NCI-H1105 (cell line): ENCODE measurements at places on chromosomes 1 and 21.

DNA sequence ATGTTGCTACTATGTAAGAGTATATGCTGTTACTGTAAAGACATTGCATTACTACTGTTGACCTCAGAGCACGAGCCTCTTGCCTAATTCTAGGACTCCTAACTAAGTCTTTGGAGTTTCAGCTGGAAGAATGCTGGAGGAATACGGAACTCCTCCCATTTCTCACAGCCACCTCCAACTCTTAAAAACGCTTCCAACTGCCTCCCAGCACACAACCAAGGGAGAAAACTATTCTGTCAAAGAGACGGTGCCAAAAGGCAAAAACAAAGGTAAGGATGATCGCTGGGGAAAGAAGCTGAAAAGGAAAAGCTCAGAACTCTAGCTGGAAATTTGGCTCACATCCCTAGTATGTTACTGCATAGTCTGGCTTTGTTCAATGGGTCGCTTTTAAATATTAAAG, at the start of gene FMO2:
FMO2 (plus strand) TSS at position 210 of the 400 bp plus-strand sequence. CDS start 414 bp downstream, outside the sequence.
- no peak for DNase-seq

DNA sequence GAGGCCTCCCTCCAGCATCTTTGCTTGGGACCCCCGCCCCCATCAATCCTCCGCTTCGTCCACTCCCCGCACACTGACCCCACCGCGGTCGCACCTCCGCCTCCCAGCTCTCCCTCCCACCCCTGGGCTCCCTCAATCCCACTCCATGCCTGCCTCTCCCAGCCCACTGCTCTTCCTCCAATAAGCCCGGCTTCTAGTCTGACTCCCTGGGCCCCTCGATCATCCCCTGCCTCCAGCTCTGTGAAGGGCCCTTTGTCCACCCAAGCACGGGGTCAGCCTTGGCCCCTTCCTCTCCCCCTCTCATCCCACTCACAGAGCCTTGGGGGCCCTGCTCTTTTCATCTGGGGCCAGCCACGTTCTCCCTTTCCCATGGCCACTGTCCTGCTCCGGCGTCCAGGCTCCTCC, 1.5 kb upstream of the TMEM200B start:
- DNase-seq = no peak

DNA sequence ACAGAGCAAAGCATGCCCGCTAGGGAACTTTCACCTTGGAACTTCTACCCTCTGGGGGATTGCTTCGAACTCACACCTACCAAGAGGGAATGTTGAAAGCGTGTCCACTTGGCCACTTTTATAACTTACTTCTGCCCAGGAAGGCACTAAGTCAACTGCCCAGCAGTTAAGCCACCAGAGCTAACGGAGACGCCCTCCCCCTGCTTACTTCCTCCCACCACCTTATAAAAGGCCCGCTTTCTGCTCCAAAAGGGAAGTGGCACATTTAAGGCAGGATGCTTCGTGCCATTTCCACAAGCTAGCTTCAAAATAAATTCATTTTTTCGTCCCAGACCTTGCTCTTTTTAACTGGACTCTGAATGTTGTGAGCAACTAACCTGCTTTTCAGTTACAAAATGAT, 3.2 kb upstream of the AK2 start:
- no peak for DNase-seq

DNA sequence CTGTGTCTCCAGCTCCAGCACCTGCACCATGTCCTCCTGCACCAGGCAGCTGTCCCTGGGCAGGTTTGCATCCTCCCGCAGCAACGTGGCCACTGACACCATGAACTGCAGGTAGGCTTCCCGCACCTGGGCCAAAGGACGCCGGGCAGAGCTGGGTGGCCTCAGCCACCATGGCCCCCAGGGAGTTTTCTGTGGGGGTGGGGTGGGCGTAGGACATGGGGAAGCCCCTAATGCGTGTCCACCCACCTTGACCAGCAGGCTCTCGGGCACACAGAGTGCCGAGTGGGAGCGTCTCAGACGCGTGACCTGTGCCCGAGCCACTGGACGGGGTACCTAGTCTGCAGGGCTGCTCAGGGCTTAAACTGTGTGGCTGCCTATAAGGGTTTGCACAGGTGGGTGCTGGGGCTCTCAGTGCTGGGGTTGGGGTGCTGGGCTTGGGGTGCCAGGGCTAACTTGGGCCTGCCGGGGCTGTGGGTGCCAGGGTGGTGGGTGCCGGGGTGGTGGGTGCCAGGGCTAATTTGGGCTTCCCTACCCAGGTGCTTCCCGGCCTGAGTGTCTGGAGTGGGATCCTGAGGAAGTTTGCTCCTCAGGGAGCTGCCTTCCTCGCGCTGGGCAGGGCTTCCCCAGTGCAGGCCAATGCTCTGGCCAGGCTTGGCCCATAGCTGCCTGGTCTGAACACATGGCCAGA, 17.7 kb downstream of the PRXL2B start:
- no peak for DNase-seq

DNA sequence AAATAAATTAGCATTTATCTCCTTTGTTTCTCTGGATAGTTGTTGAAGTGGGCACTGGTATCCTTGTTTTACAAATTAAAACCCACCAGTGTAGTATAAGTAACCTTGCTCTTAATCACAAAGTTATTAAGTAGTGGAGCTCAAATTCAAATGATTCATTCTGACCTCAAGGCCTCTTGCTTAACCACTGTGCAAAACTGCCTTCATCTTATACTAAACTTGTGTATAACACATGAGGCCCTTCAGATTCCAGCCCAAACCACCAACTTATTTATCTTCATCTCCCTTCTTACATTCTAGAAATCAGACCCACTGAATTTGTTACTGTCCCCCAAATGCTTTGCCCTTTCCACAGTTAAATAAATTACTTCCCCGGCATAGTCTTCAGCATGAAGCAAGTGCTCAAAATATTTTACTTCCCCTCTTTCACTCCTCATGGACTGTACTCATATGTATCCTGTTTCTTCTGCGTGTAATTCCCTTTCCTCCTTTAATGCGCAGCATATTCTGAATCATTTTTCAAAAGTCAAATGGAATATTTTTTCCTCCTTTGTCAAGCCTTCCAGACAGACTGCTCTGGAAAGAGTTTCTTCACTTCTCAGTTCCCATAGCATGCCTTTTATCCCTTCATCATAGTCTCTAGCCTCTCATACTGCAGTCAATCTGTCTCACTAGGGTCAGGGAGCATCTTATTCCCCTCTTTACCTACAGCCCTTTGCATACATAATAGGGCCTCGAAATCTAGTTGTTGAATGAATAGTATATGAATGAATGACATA, 19.0 kb upstream of the DNASE2B start:
- no peak for DNase-seq

- no peak for DNase-seq
Measured at GRCh38 chr21:45202889-45203288, 84.8 kb downstream of the POFUT2 start.

DNA sequence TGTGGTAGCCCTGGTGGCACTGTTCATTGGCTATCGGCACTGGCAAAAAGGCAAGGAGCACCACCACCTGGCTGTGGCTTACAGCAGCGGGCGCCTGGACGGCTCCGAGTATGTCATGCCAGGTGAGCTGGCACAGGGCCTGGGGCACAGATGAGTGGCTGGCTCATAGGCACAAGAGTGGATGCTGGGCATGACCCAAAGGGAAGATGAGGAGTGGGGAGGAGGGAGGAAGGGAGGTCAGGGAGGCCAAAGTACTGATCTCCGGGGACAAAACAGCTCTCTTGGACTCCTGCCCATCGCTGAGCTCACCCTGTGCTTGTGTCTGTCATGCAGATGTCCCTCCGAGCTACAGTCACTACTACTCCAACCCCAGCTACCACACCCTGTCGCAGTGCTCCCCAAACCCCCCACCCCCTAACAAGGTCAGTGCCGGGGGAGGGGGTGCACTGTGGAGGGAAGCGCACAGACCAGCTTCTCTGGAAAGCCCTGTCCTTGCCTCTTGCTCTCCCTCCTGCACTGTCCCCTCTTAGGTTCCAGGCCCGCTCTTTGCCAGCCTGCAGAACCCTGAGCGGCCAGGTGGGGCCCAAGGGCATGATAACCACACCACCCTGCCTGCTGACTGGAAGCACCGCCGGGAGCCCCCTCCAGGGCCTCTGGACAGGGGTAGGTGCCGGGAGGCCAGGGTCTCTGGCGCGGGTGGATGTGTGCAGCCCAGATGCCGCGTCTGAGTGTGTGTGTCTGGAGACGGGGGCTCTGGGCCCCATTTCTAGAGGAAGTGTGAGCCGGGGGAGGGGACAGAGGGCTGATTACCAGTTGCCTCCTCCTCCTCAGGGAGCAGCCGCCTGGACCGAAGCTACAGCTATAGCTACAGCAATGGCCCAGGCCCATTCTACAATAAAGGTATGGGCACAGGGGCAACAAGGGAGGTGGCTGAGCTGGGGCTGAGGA, 7.3 kb upstream of the LRRC71 start:
- peak; percentile 87 for DNase-seq

DNA sequence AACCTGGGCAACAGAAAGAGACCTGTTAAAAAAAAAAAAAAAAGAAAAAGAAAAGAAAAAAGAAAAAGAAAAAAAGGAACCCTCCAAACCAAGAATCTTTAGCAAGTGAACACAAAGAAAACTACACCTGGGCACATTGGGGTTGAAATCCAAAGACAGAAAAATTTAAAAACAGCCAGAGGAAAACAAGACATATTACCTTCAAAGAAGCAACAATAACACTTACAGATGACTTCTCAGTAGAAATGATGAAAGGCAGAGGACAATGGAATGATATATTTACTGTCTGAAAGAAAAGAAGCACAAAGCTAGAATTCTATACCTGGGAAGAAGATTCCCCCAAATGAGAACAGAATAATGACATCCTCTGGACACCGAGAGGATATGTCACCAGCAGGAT, 2.7 kb upstream of the KRTAP10-1 start:
- no peak for DNase-seq

- DNase-seq = no peak
Measured at GRCh38 chr1:210616356-210616755, 287.7 kb downstream of the HHAT start.

- no peak for DNase-seq
Measured at GRCh38 chr1:204031098-204031710, 41.7 kb upstream of the SOX13 start.

DNA sequence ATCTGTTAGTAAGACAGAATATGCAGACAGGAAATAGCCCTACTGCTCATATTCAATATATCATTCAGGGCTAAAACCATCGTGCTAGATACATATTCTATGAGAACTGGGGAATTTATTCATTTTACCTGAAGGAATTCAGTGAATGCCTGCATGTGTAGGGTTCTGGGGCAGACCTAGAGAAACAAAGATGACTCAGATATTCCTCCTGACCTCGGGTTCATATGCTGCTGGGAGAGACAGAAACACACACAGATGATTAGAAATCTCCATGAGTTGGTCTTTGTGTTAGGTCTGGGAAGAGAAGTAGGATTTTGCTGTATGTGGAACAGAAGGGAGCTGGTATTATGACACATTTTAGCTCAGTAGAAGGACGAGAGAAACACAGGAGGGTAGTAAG, 176.5 kb upstream of the ST6GALNAC5 start:
- DNase-seq = no peak

- DNase-seq = no peak
Measured at GRCh38 chr21:14685568-14685967, 139.5 kb upstream of the SAMSN1 start.

GRCh38 chr21:34974162-34974981, 74.7 kb downstream of the RUNX1 start:
- no peak for DNase-seq

DNA sequence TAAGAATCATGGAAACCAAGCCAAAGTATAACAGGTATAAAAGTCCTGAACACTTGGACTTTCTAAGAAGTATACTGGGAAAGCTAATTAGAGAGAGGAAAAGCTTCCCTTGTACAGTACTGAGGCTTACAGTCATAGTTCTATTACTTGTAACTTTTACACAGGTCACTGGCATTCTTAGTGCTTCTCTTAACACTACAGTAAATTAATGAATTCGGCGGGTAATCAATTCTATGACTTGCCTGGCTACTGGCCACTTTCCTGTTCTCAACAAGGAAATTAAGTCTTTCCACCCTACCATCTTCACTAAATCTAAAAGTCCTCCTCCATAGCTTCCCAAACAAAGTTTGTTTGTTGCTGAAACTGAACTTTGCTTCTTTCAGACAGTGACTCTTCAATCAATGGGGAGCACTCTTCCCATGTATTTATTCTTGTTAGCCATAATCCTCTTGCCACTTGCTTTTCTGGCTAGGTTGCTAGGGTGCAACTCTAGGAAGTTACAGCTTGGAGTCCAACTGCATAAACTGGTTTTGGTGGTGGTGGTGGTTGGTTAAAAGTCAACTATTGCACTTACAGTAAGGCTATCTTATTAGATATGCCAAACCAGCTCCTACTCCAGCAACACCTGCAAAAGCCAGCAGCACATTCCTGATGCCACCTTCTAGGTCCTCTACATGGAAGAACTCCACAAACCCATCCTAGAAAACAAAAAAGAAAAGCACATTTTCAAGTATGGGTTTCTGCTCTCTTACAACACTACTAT, 2.4 kb downstream of the MCL1 start:
- DNase-seq = no peak

DNA sequence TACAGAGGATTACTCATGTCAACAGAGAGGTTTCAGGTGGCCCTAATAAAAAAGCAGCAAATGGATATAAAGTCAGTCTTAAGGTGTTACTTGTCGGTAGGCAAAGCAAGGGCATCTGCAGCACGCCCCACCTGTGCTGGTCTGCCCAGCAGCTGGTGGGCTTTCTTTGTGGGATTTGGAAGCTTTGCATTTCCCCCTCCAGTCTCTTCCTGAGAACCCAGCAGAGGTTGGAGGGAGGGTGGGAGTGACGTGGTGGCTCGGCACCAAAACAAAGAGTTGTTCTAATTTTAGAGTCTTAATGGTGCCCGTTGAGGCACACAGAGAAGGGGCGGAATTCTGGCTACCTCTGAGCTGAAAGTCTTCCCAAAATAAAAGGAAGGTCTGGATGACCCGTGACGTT, 4.8 kb upstream of the PCBP3 start:
- DNase-seq = no peak

DNA sequence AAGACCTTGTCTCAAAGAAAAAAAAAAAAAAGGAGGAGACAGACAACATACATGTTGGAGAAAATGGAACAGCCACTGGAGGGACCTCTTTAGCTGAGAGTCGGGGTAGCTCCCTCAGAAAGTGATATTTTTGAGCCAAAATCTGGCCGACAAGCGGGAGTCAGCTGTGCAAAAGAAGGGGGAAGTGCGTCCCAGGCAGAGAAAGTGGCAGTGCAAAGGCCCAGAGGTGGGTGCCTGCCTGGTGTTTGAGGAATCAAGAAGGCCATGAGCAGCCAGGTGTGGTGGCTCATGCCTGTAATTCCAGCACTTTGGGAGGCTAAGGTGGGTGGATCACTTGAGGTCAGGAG, 6.1 kb upstream of the CROCC start:
- no peak for DNase-seq

GRCh38 chr1:101738475-101738874, 258.3 kb downstream of the OLFM3 start:
- no peak for DNase-seq

- DNase-seq = no peak
Measured at GRCh38 chr1:5597171-5597850, 394.9 kb downstream of the NPHP4 start.

- no peak for DNase-seq
Measured at GRCh38 chr1:94122201-94122970, 1.4 kb upstream of the ABCA4 start.

- DNase-seq = no peak
Measured at GRCh38 chr1:229268505-229268904, 2.4 kb upstream of the RAB4A start.

- DNase-seq = no peak
Measured at GRCh38 chr1:92095874-92096273, 15.7 kb downstream of the BTBD8 start.
